T-helper 17 cell (primary cell): ENCODE measurements at places on chromosomes 5 and 9.

- DNase-seq: no peak
Observed at GRCh38 chr9:87292449-87293191, 205.0 kb upstream of the DAPK1 start.

DNA sequence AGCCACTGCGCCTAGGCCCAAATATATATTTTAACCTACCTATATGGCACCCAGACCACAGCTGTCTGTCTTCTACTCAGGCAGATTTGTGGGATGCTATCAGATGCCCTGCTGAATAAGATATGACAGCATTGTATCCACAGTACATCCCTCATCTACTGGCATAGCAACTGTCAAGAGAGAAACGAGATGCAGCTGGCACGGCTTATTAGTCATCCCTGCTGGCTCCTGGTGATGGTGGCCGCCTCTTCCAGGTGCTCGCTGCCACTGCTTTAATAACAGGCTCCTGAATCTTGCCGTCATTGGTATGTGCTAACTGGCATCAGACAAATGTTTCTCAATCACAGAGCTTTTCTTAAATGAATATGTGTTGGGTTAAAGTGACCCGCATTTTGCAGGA is 34.0 kb downstream of the B4GALT1 start:
- DNase-seq: no peak

DNA sequence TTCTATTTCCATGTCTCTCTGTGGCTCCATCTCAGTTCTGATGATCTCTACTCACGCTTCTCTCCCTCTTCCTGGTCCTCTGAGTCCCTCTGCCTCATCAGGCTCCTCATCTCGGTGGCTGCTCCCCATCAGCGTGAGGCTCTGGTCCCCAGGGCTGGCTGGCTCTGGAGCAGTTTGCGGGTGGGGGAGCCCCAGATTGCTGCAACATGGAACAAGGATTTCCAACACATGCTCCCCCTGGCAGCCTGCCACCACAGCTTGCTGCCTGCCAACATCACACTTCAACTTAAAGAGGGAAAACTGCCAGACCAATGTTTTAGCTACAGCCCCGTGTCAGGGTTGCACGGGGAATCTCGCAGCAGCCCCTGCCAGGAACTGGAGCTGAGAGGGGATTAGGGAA is 77.2 kb upstream of the NEK6 start:
- no peak for DNase-seq

GRCh38 chr5:423626-424261 is 19.2 kb upstream of the EXOC3 start:
- DNase-seq: no peak

- no peak for DNase-seq
Observed at GRCh38 chr5:133075572-133076536, 24.0 kb downstream of the HSPA4 start.

DNA sequence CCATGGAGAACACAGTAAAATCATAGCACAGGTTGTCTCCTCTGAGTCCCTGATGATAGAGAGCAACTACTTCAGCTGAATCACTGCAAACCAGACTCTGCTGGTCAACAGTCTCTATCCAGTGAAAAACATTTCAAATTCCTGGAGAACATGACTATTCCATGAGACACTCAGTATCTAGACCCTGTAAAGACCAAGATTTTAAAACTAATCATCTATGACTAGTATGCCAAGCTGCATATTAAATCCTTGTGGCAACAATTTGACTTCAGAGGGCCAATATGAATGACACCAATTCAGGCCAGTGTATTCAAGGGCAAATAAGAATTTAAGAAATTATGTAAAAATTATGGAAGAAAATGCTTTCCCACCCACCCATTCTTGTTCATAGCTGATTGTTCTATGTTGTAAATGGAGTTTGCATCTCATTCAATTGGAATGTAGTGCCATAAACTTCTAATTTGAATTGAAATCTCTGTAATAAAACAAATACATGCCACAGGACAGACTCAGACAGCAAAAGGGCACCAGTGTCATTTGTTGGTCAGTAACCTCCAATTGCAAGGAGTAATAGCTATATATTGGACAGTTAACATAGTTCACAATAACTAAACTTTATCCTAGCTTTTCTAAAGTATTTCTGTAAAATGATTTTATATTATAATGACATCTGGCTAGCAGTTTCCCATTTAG is 80.1 kb upstream of the LPAR1 start:
- DNase-seq: no peak

DNA sequence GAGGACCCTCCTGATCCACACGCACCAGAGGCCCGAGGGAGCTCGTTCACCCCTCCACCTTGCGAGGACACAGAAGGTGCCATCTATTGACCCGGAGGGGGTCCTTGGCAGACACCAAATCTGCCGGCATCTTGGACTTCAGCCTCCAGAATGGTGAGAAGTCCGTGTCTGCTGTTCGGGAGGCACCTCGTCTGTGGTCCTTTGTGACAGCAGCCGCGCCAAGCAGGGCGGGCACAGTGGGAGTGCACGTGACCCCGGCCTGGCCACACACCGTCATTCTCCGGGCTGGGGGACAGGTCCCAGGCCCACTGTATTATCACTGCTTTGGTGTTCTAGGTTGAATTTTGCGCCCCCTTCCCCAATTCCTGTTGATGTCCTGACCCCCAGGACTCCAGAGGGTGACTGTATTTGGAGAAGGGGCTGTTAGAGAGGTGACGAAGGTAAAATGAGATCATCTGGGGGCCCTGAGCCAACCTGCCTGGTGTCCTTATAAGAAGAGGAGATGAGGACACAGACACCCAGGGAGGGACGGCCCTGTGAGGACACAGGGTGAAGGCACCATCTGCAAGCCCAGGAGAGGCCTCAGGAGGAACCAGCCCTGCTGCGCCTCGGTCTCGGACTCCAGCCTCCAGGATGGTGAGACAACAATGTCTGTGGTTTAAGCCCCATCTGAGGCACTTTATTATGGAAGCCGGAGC is 15.7 kb downstream of the LPCAT1 start:
- DNase-seq: no peak

DNA sequence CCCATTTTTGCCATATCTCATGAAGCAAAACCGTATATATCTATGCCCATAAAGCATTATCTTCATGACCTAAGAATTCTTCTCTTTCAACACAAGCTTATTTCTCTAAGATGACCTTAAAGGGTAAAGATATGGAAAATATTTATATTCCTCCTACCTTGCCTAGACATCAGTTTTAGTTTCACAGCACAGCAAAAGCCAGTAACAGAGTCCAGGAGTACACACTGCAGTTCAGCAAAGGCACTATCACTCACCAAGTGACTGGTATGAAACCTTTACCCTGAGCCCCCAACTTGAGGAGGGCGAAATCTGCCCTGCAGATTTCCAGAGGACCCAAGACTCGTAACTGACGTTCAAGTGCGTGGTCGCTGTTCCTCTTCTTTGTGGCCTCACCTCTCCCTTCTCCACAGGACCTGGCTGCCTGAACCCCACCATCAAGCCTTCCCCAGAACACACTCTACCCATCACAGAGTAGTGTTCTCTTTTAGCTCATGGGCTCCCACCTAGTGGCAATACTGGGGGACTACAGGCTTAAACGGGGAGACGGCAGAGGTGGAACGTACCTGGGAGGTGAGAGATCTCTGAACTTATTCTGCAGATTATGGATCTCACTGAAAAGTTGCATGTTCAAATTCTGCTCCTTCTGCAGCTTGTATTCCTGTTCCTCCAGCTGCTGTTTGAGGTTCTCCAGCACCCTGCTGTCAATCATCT is 141.0 kb downstream of the CDK5RAP2 start:
- no peak for DNase-seq

DNA sequence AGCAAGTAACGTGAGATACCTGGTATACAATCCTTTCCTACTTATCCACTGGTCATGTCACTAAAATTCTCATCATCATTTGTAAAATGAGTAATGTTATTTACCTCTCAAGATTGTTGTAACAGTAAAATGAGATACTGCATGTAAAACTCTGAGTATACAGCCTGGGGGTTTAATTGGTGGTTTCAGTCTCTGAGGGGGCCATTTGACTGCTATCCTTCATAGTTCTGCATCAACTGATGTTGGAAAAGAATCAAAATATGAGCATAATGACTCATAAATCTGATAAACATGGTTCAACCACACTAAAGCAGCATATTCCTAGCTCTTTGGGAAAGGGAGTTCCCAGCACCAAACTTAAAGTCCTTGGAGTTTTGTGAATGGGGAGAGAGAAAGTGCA is 181.0 kb upstream of the GHR start:
- DNase-seq: no peak

DNA sequence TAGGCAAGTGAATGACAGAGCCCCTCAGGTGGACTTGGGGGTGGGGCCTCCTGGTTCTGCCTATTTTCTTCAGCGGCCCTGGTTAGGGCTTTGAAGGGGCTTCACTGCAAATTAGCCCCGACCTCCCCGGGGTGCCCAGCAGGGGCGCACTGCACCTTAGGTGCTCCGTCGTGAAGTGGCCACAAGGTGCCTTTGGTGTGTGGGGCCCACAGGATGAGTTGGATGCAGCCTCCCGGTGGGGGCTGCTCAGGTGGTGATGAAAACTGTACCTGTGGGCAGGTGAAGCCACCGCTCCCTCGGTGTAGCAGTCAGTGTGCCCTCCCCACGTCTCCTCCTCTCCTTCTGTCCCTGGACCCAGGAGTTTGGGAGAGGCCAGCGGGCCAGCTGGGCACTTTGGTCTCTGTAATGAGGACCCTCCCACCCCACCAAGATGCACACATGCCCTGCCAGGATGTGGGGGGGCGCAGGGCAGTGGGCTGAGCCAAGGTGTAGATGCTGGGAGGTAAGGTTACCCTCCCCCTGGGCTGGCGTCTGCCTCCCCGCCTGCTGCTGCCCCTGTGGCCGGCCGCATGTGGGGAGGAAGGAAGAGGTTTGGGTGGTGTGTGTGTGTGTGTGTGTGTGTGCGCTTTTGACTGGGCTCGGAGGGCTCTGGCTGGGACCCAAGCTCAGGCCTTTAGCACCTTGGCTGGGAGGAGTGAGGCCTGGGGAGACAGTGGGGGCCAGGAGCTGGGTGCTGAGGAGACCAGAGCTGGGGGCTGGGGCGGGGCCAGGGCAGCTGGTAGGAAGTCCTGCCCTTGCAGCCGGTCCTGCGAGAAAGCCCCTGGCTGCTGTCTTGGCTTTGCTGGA is 55.6 kb downstream of the RXRA start:
- DNase-seq: peak; percentile 36

- peak; percentile 48 for DNase-seq
Observed at GRCh38 chr5:141605523-141606277, 13.1 kb downstream of the DIAPH1 start.

GRCh38 chr5:156481741-156482140 is 154.8 kb downstream of the SGCD start:
- DNase-seq: no peak

- no peak for DNase-seq
Observed at GRCh38 chr5:34657988-34658387, 1.9 kb downstream of the RAI14 start.

DNA sequence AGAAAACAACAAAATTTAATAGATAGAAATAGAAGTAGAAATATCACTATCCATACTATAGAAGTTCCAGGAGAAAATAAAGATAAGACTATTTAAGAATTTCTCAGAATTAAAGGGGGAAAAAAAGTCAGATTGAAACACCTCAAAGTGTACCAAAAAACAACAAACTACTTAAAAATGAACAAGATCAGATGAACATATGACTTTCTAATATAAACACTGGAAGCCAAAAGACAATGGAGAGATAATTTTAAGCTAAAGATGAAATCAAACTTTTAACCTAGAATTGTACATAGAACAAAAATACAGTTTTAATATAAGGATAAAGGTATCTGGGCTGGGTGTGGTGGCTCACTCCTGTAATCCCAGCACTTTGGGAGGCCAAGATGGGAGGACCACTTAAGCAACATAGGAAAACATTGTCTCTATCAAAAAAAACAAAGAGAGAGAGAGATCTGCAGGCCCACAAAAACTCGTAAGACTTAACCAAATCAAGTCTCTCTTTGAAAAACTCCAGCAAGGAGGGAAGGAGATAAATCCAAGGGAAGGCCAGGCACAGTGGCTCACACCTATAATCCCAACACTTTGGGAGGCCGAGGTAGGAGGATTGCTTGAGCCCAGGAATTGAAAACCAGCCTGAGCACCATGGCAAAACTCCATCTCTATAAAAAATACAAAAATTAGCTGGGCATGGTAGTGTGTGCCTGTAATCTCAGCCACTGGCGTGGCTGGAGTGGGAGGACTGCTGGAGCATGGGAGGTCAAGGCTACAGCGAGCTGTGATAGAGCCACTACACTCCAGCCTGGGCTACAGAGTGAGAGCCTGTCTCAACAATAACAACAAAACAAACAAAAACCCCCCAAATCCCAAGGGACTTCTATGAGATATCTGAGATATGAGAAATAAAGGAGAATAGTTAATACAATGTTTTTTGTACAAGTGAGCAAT is 32.4 kb downstream of the ABHD17B start:
- DNase-seq: no peak

- DNase-seq: no peak
Observed at GRCh38 chr5:179287631-179288030, 57.6 kb downstream of the ADAMTS2 start.

DNA sequence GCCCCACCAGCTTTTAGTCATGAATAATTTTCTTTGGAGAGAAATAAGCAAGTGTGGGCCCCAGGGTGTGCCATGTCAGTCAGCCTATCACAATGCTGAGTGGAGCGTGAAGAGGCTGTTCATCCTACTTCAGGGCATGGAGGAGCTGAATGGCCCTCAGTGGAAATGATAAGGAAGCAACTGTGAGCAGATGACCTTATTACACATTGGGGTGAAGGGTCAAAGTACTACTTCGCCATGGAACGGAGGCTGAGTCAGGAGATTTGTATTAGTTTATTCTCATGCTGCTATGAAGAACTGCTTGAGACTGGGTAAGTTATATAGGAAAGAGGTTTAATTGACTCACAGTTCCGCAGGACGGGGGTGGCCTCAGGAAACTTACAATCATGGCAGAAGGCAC is 231.0 kb upstream of the ADAMTS16 start:
- DNase-seq: no peak

- DNase-seq: no peak
Observed at GRCh38 chr9:70390933-70391341, 23.5 kb downstream of the KLF9 start.

DNA sequence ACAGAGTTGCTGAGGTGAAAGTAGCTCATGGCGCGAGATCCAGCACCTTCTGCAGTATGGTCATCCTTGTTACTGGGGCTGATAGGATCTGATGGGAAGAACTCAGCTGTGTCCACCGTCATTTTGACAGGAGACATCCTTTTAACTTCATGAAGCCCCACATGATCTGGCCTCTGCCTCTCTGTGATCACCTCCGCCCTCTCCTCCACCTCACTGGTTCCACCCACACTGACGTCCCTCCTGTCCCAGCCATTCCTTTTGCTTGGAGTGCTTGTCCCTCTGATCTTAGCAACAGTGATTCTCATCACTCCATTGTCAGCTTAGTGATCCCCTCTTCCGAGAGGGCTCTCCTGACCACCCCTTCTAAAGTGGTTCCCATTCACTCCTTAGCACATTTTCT is 25.8 kb downstream of the NEUROG1 start:
- no peak for DNase-seq

DNA sequence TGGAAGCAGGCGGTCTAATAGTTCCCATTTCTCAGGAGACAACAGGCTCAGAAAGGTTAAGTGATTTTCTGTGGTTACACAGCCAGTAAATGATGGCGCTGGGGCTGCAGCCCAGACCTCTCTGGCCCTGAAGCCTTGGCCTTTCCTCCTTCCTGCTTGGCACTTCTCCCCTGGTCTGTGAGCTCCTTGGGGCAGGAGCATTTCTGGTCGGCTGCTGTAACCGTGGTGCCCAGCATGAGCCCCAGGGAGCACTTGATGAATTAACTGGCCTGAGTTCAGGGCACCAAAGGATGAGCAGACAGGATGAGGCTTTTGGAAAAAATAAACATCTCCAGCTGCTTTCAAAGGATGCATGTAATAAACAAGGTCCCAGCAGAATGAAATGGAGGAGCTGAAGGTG is 30.2 kb downstream of the CDHR2 start:
- no peak for DNase-seq

- no peak for DNase-seq
Observed at GRCh38 chr5:28190011-28190410, 1151.6 kb upstream of the CDH9 start.
